Fibroblast of skin of right quadriceps (primary cell): ENCODE measurements at places on chromosomes 6 and 20.

- DNase-seq, result peak; percentile 18
Observed at GRCh38 chr6:110875548-110876169, 1.1 kb downstream of the AMD1 start.

- no peak for DNase-seq
Observed at GRCh38 chr20:38011696-38012095, 21.6 kb downstream of the TTI1 start.

DNA sequence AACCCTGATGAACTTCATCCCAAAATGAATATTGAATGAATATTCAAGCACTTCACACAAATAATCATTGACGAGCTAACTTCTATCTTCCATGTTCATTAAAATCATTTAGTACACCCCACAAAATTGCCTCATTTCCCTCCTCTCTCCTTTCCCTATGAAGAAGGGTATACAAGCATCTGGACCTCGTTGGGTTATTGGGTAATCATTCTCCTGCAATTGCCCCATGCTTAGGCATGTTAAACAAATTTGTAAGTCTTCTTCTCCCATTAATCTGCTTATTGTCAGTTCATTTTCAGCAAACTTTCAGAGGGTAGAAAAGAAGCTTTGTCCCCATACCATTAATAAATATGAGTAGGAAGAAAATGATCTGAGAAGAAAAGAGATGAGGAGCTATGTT is 27.6 kb downstream of the PRKN start:
- DNase-seq, result peak; percentile 2

GRCh38 chr6:112936504-112936903 is 589.4 kb downstream of the RFPL4B start:
- DNase-seq, result peak; percentile 73

- no peak for DNase-seq
Observed at GRCh38 chr6:19713984-19714383, 123.2 kb upstream of the ID4 start.

DNA sequence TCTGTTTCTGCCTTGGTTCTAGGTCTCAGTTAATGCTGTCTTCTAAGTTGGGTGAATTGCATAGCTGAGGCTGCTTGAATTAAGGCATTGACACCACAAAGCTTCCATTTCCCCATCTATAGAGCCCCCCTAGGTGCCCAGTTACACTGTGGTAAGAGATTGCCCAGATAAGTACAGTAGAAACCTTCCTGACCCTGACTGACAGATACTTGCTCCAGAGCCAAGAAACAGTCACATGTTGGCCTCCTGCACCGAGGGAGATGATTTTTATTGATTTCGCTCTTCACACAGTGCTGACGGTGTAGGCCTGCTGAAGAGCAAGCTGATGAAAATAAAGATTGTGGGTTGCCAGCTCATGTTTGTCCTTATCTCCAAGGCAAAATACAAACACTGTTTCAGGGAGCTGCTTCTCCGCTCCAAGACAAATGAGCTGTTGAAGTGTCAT is 67.9 kb downstream of the TRMT11 start:
- peak; percentile 47 for DNase-seq

GRCh38 chr6:1326535-1327121 is 14.7 kb downstream of the FOXQ1 start:
- DNase-seq, result no peak

DNA sequence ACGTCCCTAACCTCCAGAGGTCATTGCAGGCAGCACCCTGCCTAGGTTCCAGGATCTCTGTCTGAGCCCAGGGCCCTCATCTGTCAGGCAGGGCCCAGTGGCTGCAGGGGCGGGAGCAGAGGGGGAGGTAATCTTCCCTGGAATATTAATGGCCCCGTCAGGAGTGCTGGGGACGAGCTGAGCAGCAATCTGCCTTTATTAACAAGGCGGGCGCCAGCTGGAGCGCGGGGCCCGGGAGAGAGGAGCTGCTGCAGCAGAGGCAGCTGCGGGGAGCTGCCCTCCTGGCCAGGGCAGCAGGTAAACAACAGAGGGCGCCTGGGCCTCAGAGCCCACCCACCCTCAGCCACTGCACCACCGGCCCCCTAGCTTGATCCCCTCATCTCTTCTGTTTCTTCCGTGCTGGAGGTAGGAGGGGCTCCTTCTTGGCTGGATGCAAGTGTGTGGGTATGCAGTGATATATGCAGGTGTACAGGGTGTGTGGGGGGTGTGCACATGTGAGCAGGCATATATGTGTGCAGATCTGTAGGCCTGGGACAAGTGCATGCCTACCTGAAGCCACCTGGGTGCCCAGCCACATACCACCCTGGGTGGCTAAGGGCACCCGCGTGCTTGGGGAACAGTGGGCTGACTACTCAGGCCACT is 131.8 kb upstream of the MLN start:
- DNase-seq, result no peak
